ENCODE measurements at places on chromosomes 12 and 14.

- DNase-seq: no peak
Measured at GRCh38 chr12:66196806-66197205, 7.8 kb downstream of the IRAK3 start.

DNA sequence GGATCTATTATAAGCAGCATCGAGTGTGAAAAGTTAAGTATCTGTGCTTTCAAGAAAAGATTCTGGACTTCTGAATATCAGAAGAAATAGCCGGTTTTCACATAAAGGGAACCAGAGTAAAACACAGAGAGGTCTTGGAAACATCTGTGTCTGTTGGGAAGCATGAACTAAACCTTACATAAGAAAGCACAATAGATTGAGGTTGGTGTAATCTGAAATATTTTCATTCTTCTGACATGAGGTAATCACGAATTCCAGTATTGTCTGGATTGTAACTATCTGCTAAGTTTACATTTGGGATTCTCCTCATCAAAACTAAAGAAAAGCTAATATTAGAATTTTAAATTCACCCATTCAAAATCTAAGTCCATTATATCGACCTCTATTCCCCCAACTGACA, 161.3 kb downstream of the CPNE8 start:
- no peak for DNase-seq

DNA sequence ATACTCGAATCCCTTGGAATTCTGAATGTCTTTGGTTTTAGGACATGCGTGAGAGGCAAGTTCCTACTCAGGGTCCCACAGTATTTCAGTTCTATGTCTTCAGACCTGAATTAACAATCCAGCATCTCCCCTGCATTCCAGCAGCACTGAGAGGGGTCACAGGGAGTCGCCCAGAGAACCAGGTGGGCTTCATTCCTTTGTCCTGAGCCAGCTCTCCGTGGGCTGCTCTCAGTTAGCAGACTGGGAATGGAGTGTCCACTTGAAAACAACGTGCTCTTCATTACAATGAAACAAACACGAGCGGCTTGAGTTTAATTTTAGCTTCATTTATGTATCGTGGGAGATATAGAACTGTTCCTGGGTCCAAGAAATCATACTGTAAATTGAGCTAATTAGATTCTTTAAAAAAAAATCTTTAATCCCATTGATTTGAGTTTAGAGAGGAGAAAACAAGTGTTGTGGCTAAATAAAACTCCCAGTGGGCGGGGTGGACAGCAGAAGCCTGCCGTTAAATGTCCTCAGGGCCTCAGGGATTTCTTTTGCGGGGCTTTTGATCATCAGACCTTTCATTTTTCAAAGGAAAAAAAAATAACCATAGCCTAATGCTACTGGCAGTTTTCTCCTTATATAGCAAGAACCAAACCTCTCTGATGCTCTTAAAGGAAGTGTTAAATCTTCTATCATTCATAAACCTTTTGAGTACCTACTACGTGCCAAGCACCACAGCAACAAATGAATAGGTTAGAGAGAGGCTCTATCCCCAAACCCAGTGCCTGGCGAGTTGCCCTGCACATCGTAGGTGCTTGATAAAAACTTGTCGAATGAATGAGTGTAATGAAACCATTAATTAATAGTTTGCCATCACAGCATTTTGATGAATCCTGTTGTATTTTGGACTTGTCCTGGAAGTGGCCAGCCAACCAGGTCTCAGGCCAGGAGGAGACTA, 140.4 kb downstream of the CHST11 start:
- no peak for DNase-seq

DNA sequence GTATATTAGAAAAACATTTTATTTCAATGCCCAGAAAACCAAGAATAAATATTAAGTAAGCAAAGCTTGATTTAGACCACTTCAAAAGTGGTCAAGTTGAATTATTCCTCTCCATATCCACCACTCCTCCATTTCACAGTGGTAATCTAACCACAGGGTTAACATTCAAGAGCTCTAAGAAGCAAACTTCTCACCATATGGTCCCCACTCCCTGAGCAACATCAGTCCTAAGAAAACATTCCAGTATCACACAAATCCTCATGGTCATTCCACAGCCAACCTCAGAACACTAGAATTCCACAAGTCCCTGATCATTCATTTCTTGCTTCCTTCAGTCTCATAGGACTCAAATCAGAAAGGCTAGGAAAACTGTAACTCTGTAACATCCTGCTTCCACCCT, 47.9 kb downstream of the ST8SIA1 start:
- no peak for DNase-seq

GRCh38 chr14:38522724-38523123, 266.8 kb upstream of the CLEC14A start:
- no peak for DNase-seq

DNA sequence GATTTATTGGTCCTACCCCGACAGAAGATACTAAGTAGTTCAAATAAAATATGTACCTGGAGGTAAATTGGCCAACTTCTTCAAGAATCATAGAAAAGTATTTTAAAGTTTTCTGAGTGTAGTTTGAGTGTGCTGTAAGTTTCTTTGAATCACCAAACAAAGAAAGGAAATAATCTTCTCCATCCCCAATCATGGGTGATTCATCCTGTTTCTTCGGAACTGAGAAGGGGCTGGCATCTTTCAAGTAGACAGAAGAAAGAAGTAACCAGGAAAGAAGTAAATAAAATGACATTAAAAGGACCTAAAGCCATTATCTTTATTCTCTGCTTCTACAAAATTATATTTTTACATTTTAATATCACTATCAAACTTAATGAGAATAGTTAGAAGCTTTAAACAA, 6.8 kb downstream of the LMNTD1 start:
- DNase-seq: no peak

- DNase-seq: no peak
Measured at GRCh38 chr14:57559576-57559975, 65.9 kb upstream of the CCDC198 start.

- no peak for DNase-seq
Measured at GRCh38 chr14:57652769-57653168, 159.1 kb upstream of the CCDC198 start.

GRCh38 chr12:3931206-3931605, 58.0 kb upstream of the PARP11 start:
- DNase-seq: no peak

DNA sequence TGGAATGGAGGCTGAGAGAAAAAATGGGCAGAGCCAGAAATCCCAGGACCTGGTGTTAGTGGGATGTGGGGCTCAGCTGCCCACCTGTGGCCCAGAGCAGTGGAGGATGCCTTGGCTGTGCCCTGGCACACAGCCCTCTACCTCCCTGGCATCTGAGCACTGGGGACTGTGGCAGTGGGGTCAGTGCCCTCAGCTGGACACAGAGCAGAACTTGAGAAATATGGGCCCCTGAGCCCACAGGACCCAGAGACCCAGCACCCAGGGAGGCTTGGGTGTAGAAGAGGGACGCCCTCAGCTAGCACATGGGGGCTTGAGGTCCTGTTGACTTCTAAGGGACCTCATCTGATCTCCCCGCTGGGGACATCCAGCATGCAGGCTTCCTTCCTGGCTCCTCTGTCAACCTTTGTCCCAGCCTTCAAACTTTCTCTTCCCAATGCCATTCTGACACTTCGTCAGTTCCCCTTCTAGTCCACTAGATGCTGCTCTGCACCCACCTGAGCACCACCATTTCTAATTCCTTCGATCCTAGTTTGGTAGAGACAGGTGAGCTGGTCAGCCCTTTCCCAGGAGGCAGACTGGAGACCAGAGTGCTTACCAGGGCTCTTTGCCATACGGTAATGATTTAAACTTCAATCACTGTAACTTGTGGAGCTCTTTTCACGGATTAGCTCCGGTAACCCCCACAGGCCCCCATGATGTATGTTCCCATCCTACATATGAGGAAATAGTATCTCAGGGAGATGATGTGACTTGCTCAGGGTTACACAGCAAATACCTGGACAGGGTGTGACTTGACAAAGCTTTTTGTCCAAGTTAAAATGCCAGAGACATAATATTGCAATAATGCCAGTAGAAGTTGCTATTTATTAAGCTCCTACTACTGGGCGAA, 143.7 kb downstream of the ASCL4 start:
- DNase-seq: no peak

DNA sequence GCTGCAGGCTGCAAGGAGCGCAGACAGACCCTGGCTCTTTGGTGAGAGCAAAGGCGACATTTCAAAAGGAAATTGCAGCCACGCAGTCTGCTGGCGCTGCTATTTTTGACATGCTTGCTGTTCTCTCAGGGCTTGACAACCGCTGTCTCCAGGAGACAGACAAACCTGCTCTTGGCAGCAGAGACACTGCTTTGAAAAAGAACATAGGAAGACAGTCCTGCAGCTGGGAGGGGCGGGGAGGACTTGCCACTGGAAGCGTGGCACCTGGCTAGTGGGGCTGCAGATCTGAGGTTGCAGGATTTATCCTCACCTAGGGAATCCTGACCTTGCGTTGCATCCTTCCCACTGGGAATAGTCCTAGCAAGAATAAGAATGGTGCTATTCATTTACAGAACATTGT, 91.8 kb upstream of the KCNA1 start:
- DNase-seq: no peak

DNA sequence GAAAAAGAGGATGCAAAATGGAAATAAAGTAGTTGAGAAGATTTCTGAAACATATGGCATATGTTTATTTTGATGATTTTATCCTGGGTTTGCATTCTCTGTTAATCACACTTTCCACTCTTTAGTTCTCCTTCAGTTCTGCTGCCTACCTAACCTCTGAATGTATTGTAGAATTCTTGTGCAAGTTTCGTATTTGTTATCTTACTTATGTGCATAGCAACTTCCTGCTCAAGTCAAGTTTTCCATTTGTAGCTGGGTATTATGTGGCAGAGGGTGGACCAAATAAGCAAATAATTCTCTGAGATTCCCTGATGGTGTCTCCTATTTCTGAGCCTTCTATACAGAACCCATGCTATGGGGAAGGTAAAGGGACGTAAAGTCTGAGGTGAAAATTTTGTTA, 381.6 kb downstream of the FOXG1 start:
- DNase-seq: no peak

- no peak for DNase-seq
Measured at GRCh38 chr12:103160622-103161021, 203.1 kb downstream of the ASCL1 start.

- DNase-seq: no peak
Measured at GRCh38 chr12:25327321-25327720, 76.6 kb upstream of the KRAS start.

DNA sequence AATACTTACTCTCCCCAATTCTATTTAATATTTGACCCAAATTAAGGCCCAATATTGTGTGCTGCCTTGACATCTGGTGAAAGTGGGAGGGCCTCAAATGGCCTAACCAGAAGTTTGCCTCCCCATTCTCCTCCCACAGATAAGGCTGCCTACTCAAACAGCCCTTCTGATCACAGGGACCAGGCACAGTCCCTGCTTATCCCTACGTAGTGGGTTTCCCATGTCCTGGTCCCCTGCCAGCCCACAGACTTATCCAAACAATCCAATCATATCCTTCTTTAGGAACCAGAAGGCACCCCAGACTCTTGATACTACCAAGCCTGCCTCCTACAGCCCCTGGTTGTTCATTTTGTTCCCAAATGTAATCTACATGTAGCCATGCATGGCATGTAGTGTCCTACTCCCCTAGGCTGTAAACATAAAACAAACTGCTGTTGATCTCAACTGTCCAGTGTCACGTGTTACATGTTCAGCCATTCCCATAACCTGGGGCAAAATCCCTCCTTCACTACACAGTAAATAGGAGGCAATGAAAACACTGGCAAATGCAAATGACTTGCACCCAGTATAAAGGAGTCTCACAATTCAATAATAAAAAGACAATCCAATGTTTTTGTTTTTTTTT, 49.3 kb downstream of the EEA1 start:
- no peak for DNase-seq

GRCh38 chr12:87163122-87163521, 866.1 kb downstream of the C12orf50 start:
- DNase-seq: no peak

DNA sequence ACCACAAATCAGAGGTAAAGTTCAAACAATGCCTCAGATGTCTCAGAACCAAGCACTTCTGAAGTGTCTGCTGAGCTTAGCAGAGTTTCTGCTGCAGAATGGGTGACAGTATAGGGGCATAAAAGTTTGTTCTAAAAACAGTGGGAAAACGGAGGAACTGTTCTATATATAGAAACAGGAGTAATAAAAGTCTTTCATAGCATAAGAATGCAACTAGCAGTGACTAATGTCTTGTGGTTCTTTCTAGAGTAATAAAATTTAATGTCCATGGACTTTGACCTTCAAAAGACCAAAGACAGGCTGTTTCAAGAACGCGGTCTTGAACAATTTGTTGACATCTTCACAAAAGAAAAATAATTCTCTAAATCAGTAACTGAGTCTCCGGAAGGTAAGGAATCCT, 107.5 kb upstream of the FAR2 start:
- no peak for DNase-seq

GRCh38 chr12:90489141-90489540, 465.8 kb downstream of the CCER1 start:
- no peak for DNase-seq

DNA sequence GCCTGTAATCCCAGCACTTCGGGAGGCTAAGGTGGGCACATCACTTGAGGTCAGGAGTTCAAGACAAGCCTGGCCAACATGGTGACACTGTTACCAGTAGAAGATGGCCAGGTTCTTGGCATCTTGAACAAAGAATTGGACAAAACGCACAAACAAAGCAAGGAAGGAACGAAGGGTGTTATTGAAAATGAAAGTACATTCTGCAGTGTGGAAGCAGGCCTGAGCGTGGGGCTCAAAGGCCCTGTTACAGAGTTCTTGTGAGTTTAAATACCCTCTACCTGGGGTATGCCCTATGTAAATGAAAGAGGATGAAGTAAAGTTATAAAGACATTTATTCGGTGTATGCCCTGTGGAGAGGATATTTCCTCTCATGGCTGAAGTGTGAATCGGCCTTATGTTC, 20.8 kb upstream of the CDK17 start:
- no peak for DNase-seq

GRCh38 chr12:113086249-113087164, 30.0 kb downstream of the DTX1 start:
- DNase-seq: peak; percentile 31

DNA sequence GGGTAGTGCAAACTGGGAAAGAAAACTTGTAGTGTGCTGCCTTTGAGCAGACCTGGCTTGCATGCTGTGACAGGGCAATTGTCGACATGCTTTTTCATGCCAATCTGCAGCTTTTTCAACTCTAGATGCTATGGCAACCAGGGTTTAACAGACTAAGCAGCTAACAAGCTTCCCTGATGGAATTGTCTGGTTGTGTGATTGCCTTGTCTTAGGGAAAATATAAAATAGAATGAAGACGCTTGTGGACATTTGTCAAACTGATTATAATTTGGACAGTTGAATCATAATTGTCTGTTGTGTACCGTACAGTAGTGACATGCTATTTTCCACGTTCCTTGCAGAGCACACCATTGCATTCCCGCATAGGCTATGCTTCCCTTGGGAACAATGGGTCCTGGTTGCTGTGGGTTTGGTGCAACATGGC, 113.0 kb downstream of the FOXG1 start:
- DNase-seq: no peak

GRCh38 chr14:50533241-50533705, 904 bp upstream of the MAP4K5 start:
- DNase-seq: no peak

DNA sequence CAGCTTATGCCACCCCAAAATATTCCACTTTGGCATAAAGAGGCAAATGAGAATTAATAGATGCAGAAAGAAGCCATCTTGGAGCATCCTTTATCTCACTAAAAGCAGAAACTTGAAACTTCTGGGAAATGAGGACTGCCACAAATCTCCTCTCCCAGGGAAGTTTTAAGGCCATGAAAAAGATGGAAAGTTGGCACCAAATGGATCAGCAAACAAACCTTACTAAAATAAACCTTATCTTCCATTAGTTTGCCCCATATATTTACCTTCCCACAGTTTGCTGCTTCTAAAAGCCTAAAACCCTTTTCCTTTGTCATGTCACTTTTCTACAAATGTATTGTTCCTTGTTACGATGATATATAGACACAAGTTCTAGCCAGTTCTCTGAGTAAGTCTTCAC, 340.0 kb upstream of the USP15 start:
- no peak for DNase-seq
